ENCODE measurements at places on chromosomes 6 and 20.
A peak's percentile ranks its signal among the peaks of the same experiment; 100 is the strongest.

- DNase-seq = no peak
Measured at GRCh38 chr6:150590446-150590845, 9.2 kb upstream of the PLEKHG1 start.

DNA sequence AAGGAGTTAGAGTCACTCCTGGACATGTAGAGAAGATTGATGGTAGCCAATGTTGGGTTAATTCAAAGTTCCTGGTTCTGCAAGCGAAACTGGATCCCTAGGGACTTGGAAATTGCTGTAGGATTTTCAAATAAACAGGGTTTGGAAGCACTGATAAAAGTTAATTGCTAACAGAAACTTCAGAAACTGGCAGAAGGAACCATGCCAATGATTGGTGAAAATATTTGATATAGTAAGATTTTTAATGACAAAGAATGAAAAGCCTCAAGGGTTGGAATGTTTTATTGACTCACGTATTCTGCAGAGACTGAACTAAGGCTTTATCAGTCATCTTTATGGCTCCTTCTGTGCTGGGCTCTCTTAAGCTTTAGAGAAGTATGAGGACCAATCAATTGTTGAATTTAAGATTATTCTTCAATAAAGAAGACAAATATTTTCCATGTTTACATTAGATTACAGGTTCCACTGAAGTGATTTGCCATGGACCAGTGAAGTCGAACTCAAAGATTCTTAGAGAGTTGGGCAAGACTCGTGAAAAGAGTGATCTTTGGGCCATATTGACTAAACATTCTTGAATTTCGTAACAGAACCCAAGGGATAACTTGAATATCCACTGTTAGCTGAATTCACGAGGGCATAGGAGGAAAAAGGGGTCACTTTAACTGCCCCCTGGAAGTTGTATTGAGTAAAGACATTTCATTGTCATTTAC, 371.4 kb downstream of the HDGFL1 start:
- DNase-seq = peak; percentile 66

DNA sequence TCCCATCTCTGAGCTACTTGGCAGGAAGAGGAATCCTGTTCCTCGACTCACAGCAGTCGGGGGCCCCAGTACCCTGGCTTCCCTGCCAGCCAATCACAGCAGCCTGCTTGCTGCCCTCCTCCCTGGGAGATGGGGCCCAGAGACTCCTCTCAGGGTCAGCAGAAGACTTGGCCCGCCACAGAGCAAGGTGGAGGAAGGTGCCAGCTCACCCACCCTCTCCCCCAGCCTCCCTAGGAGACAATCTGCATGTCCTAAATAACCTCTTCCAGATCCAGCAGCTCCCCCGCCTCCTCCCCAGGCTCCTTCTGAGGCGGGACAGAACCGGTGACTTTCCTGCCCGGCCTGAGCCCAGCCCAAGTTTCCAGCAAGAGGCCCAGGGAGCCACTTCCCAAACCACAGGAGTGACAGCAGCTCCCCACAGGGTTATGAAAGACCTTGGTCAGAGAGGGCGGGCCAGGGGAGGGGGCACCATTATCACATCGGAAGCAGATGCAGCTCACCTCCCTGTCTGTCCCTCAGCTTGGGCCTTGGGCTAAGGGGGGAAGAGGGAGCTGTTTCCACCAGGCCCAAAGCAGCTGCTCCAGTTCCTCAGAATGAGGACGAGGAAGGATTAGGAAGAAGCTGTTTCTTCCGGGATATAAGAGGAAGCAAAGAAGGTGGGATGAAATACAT, 2.3 kb downstream of the CCND3 start:
- DNase-seq = peak; percentile 52

DNA sequence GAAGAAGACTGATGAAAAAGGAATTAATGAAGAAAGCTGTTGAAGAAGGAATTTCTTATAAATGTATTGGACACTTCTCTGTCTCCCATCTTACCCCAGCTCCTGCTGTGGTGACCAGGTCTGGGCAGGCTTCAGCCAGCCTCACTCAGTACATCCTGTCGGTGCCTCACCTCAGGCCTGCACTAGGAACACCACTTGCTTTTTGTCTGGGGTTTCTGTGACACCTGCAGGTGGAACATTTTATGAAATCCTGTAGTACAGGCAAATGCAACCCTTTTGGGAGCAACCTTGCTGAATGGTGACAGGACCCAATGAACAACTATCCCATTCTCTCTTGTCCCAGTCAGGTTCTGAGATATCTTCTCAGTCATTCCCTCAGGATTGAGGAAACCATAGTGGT, 129.7 kb downstream of the PRDM13 start:
- no peak for DNase-seq

- peak; percentile 33 for DNase-seq
Measured at GRCh38 chr6:75735491-75736186, 13.4 kb upstream of the MYO6 start.

- no peak for DNase-seq
Measured at GRCh38 chr6:107192830-107193229, 77.5 kb upstream of the BEND3 start.

DNA sequence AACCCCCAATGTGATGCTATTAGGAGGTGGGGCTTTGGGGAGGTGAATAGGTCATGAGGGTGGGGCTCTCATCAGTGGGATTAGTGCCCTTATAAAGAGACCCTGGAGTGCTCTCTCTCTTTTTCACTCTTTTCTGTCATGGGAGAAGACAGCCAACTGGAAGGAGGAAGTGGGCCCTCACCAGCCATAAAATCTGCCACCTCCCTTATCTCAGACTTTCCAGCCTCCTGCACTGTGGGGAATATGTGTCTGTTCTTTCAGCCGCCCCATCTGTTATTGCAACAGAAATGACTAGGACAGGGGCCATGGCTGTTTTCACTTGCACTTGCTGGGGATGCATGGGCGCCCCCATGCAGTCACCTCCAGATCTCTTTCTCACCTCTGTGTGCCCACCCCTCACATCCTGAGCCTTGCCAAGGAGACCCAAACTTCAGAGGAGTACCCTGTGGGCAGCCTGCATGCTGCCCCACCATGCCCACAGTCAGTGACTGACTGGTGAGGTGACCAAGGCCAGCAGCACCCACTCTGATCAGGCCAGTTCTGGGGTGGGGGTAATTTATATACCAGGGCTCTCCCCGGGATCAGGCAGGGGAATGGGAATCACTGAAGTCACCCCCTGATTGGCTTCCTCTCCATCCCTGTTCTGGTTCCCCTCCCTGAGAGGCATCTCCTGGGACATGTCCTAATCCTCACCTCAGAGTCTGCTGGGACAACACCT, 118.4 kb downstream of the ANKRD60 start:
- DNase-seq = no peak

DNA sequence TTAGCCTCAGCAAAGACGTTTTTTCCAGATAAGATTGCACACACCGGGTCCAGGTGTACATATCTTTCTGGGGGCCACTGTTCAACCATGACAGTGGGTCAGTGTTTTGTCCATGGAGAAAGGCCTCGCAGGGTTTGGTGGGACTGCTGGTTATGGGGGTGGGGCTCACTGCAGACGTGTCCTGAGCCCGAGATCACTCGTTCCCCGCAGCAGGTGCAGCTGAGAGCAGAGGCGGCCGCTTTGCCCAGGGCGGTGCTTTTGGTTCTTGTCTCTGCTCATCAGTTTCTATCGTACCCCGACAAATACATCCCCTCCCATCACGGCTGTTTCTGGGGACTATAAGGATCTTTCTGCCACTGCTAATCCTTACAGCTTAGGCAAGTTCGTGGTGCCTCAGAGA, 166.9 kb downstream of the CDH4 start:
- no peak for DNase-seq

- DNase-seq = no peak
Measured at GRCh38 chr6:3228046-3228671, 706 bp upstream of the TUBB2B start.

GRCh38 chr20:48064929-48065328, 279.6 kb upstream of the SULF2 start:
- peak; percentile 11 for DNase-seq

- no peak for DNase-seq
Measured at GRCh38 chr20:4484379-4484997, 237.2 kb upstream of the PRND start.

- no peak for DNase-seq
Measured at GRCh38 chr6:80287607-80288006, 181.1 kb downstream of the BCKDHB start.
